ENCODE measurements at places on chromosomes 5 and 9.

DNA sequence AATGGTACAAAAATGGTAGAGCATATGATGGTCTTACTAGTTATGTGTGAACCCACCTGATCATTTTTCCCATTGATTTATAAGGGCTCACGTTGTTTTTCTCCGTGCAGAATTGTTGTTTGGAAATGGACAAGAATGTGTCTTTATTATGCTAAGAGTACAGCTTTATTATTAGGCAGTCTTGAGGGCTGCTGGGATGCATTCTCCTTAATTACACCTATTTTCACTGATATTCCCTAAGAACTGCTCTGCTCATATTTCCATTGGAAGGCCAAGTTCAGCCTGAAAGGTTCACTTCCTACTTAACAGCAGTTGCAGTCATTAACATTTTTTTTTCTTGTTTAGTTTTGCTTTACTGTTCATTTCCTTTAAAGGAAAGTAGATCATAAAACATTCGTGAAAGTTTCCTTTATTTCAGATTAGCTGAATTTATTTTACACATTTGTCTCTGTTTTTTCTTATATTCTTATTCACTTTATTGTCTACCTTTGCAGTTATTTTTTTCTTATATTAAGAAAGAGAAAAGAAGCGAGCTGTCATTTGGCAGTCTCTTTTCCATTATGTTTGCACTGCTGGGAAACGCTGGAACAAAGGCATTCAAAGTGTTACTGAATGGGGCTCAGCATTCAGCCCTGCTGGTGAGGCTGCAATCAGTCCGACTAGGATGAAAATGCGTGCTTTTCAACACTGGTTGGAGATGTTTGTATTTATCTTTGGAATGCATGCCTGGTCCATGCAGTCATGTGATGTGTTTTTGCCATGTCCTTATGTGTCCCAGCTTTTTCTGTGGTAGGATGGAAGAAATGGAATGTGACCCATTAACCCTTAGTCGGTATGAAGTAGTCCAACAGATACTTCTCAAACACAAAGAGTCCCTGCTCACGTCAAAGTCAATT lies 602.7 kb upstream of the ZNF608 start:
- DNase-seq: no peak

GRCh38 chr5:42767491-42768105 lies 11.0 kb downstream of the CCDC152 start:
- DNase-seq: peak; percentile 24

DNA sequence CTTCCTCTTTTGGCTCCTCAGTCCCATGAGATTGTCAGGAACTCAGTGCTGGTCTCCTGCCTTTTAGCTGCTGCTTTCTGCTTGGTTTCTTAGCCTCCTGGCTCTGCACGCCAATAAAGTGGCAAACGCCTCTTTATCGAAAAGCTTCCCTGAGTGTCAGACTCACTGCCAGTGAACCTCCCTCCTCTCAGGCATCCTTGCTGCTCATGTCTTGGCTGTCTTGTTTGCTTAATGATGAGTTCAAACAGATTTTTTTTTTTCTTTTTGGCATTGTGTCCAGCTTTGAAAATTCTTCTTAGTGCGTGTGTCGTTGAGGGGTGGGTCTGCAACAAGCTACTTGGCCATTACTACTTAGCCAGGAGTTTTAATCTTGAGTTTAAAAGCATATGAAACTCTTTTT lies 14.9 kb downstream of the RASGRF2 start:
- DNase-seq: peak; percentile 30

DNA sequence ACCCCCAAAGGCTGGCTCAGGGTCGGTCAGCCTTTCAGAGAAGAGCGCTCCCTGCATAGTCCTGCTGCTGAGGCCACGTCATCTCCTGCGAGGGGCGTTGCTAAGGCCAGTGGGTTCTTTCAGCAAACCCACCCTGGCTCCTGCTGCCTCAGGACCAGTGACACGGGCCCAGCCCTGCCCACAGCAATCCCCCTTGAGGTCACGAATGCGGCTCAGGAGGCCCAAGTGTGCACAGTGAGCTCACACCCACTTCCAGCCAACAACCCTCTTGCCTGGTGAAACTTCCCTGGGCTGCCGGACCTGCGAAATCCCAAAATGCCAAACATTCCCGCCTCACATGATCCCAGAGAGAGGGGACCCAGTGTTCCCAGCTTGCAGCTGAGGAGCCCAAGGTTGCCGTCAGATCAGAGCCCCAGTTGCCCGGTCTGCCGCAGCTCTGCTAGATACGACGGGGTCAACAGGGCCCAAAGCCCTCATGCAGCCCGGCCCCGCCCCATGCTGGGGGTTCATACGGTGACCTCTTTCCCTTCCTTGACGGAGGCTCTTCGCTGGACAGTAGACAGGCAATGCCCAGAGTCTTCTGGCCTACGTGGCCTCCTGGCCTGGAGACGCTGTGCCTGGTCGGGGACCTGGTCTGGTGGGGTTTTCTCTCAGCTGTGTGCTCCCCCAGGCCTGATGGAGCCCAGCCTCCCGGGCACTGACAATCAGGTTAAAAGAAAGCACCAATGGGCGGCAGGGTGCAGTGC lies 116.4 kb upstream of the COL5A1 start:
- no peak for DNase-seq

- DNase-seq: no peak
These were observed 78.3 kb downstream of the FBXL17 start for GRCh38 chr5:108303611-108304010.

DNA sequence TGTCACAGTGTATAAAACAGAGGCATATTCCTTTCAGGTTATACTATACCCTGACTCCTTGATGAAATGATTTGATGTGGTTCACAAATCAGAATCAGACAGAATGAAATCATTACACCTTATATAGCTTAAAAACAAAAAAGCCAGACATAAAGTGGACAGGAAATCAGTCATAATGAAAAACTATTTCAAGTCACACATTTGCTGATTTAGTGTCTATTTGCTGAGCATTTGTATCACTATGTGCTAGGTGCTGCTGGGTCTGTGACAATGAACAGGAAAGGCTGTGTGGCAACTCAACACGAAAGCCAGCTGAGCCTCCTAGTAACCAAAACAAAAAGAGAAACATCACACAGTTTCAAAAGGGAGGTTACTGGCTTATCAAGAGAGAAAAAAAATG lies 194.0 kb downstream of the EFNA5 start:
- no peak for DNase-seq

- DNase-seq: no peak
These were observed 16.9 kb upstream of the NTRK2 start for GRCh38 chr9:84652496-84653120.

- peak; percentile 70 for DNase-seq
These were observed 60.1 kb downstream of the FAM174A start for GRCh38 chr5:100595152-100595811.

DNA sequence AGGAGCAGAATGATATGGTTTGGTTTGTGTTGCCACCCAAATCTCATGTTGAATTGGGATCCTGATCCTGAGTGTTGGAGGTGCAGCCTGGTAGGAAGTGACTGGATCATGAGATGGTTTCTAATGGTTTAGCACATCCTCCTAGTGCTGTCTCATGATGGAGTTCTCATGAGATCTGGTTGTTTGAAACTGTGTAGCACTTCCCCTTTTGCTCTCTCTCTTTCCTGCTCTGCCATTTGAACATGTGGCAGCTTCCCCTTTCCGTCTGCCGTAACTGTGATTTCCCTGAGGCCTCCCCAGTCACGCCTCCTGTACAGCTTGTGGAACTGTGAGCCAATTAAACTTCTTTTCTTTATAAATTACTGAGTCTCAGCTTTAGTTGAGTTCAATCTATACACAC lies 756.8 kb upstream of the CDH6 start:
- DNase-seq: no peak

DNA sequence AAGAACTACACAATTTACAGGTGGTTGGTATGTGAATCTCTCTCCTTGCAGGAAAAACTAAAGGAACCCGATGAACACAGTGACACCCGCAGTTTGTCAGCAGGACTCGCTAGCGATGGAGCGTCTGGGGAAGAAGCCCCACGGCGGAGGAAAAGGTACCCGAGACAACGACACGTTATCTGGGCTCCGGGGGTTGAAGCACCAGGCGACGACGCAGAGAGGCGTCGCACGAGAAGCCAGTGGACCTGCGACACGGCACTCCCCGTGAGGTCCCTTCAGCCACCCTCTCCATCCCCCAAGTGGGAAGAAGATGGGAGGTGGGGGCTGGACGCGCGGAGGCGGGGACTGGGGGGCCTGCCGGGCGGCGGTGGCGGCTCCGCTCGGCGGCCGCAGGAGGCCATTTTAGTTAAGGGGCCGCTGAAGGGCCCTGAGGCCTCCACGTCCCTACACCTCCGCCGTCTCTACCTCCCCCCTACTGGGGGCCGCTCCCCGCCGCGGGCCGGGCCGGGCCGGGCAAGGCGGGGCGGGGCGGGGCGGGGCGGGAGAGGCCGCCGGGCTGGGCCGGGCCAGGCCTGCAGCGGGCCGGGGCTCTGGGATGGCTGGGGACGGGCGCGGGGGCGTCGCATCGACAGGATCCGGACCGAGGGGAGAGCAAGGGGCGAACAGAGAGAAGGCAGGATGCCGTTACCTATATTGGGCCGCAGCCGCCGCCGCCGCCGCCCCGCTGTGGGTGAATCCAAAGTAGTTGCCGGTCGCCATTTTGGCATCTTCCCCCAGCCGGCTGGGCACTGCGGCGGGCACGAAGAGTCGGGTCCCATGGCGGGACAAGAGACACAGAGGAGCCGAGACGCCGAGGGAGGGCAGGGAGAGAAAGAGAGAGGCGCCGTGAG lies 754 bp downstream of the ZFR start:
- DNase-seq: peak; percentile 64

DNA sequence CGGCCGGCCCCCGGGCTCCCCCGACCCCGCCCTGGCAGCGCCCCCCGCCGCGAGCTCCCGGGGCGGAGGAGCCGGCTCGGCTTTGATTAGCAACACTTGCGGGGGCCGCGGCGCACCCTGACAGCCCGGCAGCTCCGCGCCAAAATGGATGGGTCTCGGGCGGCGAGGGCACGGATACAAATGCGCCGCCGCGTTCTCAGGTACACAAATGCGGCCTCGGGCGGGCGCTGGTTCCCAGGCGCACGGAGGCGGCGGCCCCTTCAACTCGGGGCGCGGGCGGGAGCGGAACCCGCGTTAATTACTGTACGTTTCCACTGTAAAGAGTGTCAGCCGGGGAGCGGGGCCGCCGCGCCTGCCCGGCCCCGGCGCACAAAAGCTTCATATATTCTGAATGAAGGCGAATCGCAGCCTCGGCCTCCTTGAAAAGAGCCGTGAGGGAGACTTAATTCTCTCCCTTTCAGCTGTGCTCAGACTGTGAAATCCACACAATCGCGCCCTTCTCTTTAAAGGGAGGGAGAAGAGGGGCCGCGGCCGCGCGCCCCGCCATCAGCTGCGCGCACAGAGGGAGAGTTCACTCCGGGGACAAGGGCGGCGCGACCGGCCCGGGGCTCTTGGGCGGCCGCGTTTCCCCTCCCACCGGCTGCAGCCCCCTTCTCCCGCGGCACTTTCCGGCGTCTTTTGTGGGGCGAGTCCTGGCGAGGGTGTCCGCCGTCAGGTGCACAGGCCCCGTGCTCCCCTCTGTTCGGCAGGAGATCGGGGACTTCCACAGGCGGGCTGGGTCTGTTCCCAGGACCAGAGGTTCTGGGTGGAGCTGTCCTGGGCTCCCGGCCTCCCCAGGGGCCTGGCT lies 27.0 kb downstream of the MSX2 start:
- peak; percentile 53 for DNase-seq

DNA sequence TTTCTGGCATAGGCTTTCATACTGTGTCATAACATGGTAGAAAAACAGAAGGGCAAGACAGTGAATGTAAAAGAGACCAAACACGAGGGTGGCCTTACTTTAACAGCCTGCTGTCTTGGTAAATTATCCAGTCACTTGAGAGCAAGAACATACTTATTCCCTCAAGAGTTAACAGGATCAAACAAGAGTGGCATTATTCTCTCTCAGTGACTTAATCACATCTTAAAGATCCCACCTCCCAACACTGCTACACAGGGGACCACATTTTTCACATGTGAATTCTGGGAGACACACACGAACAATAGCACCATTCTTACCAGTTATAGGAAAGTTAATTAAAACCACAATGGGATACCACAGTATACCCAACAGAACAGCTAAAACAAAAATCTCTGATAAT lies 898.0 kb upstream of the C9orf72 start:
- DNase-seq: no peak

DNA sequence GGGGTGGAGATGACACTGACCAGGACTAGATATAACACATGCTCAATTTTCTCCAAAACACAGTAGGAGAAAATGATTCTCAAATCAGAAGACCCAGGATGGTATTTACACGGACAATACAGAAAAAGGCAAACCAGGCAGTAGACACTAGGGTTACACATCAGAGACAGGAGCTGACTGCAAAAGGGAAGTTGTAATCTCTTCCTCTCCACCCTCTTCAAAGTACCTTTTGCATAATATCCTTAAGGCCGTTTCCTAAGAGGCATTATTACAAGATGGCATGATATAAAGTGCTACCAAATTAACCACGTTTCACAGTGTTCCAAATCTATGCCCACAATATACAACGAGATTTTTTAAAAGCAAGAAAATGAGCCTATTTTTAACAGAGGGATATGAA lies 39.2 kb downstream of the YIPF5 start:
- DNase-seq: no peak

- no peak for DNase-seq
These were observed 7.2 kb downstream of the ZNF354B start for GRCh38 chr5:178866946-178867345.

- no peak for DNase-seq
These were observed 29.4 kb upstream of the GDNF start for GRCh38 chr5:37869216-37869615.

GRCh38 chr5:158819095-158819494 lies 280.6 kb downstream of the EBF1 start:
- no peak for DNase-seq

DNA sequence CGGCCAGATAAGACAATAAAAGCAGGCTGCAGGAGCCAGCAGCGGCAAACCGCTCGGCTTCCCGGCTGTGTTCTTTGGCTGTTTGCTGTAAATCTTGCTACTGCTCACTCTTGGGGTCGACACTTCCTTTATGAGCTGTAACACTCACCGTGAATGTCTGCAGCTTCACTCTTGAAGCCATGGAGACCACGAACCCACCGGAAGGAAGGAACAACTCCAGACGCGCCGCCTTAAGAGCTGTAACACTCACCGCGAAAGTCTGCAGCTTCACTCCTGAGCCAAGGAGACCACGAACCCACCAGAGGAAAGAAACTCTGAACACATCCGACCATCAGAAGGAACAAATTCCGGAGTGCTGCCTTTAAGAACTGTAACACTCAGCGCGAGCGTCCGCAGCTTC lies 451.7 kb downstream of the AGTPBP1 start:
- no peak for DNase-seq

GRCh38 chr9:93128715-93129224 lies 5.3 kb downstream of the NINJ1 start:
- DNase-seq: no peak

DNA sequence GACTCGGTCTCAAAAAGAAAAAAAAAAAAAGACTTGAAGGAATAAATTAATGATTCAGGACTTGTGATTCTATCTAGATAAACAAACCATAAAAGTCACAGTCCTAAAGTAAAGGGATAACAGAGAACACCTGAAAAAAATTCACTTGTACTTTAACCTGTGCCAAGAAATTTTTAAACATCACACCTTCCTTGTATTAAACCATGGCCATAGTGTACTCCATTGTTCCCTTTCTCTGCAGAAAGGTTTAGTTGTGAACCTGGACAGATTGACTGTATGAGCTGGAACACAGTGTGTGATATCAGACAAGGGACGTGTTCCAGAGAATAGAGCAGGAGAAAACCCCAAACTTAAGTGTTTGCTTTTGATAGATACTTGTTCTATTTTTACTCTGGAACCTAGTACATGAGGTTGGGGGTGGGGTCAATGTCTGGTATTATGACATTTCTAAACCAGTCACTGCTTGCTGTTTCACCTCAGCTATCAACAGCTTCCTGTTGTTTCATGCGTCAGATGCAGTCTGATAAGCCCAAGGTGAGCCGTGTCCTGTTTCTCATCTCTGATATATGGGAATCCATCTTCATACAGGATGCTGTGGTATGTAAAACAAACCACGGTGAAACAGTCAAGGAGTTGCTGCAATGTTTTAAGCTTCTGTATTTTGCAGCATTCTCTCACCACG lies 62.5 kb upstream of the ITGA1 start:
- no peak for DNase-seq

Measured in urothelium cell line (cell line).